Activated CD4-positive, alpha-beta T cell treated with anti-CD3 and anti-CD28 coated beads for 36 hours (primary cell): ENCODE measurements at places on chromosomes 5 and 9.

- no peak for DNase-seq
Measured at GRCh38 chr5:116421080-116421629, 153.5 kb downstream of the SEMA6A start.

DNA sequence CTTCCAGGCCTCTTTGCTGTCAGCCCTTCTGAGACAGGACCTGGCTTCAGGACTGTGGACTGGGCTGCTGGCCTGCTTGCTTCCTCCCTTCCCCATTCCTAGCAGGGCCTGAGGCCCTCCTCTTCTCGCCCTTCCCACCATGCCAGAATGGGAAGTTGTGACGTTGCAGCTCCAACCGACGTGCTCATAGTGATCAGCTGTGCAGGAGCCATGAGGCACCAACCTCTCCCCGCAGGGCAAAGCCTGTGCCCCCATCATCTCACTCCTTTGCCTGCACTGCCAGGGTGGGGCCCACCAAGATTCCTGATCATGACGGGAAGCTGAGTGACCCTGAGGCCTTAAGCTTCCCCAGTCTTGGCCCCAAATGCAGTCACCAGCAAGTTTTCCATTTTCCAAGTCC lies 45.1 kb upstream of the GARNL3 start:
- DNase-seq: no peak

DNA sequence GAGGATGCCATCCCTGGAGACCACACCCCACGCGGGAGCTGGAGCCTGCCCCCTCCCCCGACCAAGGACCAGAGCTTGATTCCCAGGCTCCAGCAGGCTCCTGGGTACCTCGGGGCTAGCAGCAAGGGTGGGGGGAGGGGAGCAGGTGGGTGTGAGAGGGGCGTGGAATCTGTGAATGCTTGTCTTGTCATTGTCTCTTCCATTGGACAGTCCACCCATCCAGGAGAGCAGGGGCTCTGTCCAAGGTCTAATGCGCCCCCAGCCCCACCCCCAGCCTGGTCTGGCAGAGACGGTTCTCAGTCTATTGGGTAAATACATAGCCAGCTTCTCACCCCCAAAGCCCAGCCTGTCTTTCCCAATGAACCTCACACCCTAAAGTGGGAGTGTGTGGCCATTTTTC lies 22.8 kb downstream of the URM1 start:
- DNase-seq: no peak

- no peak for DNase-seq
Measured at GRCh38 chr5:63916786-63917185, 45.5 kb downstream of the HTR1A start.

DNA sequence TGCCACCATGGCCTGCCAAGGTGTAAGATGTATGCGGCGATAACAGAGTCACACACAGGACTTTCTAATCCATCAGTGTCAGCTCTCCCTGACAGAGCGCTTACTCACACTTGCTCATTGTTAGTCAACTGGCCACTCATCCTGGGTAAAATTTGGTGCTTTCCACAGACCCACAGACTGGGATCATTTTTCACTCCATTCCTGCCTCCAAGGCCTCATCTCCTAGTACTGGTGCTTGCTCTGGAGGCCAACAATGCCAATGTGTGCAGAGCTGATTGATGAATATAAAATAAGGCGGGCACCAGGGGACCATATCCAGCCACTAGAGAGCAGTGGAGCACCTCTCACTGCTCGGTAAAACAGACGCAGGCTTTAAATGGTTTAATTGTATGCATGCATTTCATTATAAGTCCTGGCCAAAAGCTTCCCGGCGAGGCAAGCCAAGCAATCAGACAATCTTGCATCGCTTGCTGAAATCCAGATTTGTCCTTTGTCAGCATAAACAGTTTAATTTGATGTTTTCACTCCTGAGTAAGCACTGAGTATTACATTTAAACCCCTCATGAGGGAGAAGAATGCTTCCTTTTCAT lies 22.3 kb downstream of the PSMB7 start:
- peak; percentile 30 for DNase-seq

- no peak for DNase-seq
Measured at GRCh38 chr5:172564883-172565282, 76.2 kb upstream of the NEURL1B start.

- DNase-seq: no peak
Measured at GRCh38 chr5:150809363-150809762, 30.8 kb downstream of the SMIM3 start.

DNA sequence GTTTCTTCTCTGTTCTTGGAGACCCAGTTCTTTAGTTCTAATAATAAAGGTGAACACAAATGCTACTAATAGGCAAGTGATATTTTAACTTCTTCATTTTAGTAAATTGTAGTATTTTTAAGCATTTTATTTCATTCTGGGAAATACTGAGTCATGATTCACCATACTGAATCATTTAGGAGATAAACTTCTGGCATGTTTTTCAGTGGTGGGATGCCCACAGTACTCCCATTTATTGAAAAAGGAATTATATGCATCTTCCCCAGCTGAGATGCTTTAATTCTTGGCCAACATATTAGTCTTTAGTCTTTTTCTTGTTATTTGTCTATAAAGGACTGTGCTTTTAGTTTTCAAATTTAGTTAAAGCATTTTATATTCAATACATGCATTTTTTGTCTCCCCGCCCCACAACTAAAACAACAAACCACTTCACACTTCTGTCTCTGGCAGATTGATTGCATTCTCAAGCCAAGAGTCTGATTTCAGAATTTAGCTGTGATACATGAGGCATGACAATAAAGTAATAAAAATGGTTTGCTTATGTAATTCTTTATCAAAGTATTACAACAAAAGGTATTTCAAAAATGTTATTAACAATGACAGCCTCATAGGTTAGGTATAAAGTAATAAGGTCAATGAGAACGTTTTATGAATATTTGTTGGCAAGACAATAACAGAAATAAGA lies 125.2 kb upstream of the CDH18 start:
- DNase-seq: no peak

GRCh38 chr5:121377461-121377860 lies 474.2 kb upstream of the FTMT start:
- DNase-seq: no peak

- no peak for DNase-seq
Measured at GRCh38 chr9:133002147-133003070, 23.9 kb downstream of the GFI1B start.

GRCh38 chr9:70403618-70404025 lies 10.8 kb downstream of the KLF9 start:
- no peak for DNase-seq

- no peak for DNase-seq
Measured at GRCh38 chr9:37144762-37145161, 24.4 kb downstream of the ZCCHC7 start.

- DNase-seq: peak; percentile 9
Measured at GRCh38 chr5:168920019-168920810, 341.0 kb upstream of the PANK3 start.

DNA sequence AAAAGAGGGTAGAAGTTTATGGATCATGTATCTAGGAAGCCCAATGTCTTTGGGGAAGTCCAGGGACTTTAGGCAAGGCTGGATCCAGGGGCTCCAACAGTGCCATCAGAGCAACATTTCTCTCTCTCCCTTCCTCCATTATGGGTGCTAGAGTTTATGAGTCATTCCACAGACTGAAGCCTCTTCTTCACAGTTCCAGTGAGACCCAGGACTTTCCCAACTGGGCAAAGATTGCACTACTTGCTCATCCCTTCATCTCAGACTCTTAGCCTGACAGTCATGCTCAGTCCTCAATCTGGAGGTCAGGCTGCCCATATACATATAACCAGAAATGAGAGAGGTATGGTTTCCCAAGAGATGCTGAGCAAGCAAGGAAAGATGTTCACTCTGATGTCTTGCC lies 110.7 kb downstream of the FEM1C start:
- no peak for DNase-seq

GRCh38 chr5:111364992-111365391 lies 140.8 kb downstream of the CAMK4 start:
- no peak for DNase-seq

- no peak for DNase-seq
Measured at GRCh38 chr5:168334280-168334679, 42.8 kb downstream of the WWC1 start.

DNA sequence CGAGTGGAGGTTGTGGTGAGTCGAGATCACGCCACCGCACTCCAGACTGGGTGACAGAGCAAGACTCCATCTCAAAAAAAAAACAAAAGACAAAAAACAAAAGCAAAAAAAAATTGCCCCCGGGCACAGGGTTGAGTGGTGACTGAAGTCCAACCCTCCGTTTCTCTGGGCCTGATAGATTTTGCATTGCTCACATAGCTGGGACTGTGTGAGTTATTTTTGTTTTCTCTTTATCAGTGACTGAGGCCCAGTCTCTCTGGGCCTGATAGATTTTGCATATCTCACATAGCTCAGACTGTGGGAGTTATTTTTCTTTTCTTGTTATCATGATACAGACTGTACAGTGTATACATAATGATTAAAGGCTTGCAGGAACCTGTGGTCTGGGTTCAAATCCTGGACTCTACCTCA lies 2.6 kb upstream of the SLC28A3 start:
- no peak for DNase-seq

DNA sequence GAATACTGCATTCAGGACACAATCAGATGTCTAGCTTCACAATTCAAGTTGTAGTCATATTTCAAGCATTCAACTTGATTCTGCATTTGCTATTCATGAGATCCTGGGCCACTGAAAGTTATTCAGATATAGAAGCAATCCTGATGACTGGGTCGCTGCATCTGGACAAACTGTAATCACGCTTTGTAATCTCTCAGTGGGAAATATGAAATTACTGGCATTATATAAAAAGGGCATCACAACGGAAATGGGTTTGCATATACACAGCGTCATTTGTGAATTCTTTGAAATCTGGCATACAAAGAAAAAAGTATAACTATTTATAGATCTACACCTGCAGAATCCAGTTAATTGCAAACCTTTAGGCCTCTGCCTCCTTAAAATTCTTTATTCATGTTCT lies 102.2 kb downstream of the PARP8 start:
- no peak for DNase-seq

- DNase-seq: no peak
Measured at GRCh38 chr9:110370315-110370714, 32.7 kb upstream of the TXNDC8 start.

DNA sequence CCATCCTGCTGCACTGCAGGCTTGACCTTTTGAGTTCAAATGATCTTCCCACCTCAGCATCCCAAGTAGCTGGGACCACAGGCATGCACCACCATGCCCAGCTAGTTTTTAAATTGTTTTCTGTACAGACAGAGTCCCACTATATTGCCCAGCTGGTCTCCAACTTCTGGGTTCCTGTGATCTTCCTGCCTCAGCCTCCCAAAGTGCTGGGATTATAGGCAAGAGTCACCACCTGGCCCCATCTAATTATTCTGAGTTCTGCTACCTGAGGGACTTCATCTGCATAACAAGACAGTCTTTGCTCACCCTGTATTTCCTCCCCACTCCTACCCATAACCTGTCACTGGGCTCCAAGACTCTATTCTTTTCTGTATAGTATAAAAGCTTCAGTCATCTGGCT lies 54.6 kb upstream of the CEMIP2 start:
- DNase-seq: no peak

- no peak for DNase-seq
Measured at GRCh38 chr5:180133971-180134508, 62.5 kb upstream of the RNF130 start.

DNA sequence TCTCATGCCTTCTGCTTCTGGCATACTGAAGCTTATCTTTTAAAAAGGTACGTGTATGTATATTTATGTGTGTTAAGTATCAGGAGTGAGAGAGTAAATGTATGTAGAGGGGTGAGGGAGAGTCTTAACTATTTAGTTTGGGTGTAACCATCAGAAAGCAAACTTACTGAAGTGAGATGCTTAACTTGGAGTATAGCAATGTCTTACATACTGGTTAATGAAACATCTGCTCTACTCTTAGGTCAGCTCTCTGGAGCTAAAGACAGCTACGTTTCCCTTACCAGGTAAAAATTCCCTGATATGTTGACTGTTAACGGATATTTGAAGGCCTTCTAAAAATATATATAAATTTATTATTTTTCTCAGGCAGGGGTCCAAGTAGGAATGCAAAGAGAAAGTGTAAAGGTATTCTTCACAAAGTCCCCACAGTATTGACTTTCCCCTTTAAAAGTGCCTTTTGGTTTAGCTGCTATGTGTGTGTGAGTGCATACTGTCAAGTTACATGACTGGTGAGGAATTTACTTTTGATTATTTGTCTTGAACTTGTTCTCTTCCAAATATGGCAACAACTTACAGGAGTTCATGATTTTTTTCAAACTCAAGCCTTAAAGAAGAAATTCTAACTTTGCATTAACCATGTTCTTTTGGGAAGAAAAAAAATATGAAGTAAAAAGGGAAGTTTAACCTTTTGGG lies 12.3 kb upstream of the C5orf24 start:
- no peak for DNase-seq

- peak; percentile 78 for DNase-seq
Measured at GRCh38 chr5:59188419-59189225, 605.7 kb downstream of the RAB3C start.

DNA sequence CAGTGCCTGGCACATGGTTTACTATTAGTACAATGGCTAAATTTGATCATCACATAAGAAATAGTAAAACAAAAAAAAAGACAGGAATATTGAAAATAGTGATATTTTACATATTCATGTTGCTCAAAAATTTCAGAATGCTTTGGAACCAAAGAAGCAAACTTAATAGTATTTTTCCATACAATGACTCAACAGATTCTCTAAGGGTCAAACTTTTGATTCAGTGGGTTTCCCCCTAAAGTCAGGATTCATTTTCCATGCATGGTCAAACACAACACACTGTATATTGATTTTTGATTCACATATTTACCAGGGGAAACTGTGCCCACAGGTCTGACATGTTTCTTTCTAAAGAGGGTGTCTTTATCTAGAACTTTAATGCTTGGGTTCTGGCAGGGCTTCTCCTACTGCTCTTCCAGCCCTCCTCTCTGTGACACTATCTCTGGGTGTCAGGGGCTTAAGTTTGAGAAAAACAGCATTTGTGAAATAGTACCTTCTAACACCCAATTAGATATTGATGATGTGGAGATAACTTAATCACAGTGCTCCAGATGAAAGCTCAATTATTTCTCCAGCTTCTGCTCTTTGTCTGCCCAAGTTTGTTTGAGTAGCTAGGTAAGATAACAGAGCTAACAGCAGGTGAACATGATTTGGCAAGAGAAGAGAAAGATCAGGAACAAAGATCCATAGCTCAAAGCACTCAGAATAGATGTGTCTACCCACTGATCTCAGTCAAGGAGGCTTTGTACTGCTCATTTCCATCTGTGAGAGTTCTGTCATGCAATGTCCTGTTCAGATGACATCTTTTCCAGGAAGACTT lies 35.5 kb upstream of the ELL2 start:
- no peak for DNase-seq

- no peak for DNase-seq
Measured at GRCh38 chr5:159166416-159166815, 42.9 kb downstream of the RNF145 start.

DNA sequence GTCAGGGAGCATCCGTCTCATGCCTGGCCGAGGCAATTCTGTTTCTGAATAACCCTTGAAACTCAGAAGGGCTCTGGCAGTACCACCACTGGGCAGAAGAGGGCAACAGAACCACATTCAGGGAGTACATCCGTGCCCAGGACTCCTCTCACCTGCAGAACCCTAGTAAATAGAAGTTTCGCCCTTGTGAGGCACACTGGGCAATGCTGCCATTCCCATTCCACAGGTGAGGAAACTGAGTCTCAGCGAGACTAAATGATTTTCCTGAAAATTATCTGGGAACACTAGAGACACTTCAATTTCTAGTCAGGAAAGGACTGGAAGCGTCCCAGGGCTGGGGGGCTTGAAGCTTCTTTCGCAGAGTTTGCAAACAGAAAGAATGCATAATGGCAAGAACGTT lies 74.7 kb downstream of the FGF1 start:
- DNase-seq: peak; percentile 85

GRCh38 chr5:144275329-144275728 lies 104.7 kb downstream of the KCTD16 start:
- no peak for DNase-seq
